ENCODE measurements at places on chromosomes 2 and 18.

GRCh38 chr2:98821629-98822135 lies 90.8 kb upstream of the MGAT4A start:
- no peak for DNase-seq

DNA sequence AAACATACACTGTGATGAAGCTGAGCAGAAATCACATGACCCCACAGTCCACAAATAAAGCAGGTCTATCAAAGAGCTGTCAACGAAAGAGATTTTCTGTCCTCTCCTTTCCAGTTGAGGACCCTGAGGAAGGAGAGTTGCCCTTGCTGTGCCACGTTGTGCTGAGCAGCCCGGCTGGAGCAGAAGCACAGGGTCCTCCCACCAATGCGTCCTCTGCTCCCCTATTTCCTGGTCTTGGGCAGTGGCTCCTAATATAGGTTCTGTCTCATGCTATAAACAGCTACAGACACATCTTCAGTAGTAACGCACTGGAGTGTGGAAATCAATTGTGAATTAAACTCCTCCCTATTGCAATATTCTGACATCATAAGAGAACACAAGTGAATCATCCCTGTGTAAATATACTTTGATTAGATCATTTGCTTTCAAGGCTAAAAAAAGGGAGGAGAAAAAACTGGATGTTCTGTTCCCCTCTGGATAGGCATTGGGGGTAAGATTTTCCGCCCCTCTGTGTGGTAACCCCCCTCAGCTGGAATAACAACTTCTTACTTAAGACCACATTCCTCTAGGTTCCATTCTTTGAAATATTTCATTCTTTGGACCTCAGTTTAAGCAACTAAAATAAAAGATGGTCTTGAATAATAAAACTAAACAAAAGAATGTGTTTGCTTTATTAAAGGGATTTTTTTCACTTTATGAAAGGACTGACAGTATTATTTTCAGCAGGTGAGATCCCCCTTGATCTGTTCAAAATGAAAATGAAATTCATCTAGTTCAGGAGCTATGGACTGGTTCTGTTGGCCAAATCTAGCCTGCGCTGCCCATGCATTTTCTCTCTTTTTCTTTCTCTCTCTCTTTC lies 8.3 kb upstream of the RHOB start:
- DNase-seq: no peak

GRCh38 chr2:134161170-134161547 lies 92.7 kb upstream of the MGAT5 start:
- DNase-seq: no peak

DNA sequence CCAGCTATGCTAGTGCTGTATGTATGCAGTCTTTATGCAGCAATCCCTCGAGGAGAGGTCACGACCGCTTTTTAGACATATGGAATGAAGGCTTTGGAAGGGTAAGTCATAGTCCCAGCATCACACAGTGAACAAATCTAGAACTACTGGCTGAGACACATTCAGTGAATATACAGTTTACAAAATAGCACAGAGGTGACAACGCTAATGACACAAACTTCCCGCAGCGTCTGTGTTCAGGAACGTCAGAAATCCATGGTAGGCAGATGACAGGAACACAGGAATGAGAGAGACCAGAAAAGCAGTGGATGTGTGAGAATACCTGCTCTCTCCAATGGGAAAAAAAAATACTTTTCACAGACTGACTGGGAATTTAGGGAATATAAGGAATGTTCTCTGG lies 29.6 kb downstream of the CABYR start:
- no peak for DNase-seq

GRCh38 chr2:229783108-229783721 lies 68.9 kb upstream of the DNER start:
- DNase-seq: no peak

DNA sequence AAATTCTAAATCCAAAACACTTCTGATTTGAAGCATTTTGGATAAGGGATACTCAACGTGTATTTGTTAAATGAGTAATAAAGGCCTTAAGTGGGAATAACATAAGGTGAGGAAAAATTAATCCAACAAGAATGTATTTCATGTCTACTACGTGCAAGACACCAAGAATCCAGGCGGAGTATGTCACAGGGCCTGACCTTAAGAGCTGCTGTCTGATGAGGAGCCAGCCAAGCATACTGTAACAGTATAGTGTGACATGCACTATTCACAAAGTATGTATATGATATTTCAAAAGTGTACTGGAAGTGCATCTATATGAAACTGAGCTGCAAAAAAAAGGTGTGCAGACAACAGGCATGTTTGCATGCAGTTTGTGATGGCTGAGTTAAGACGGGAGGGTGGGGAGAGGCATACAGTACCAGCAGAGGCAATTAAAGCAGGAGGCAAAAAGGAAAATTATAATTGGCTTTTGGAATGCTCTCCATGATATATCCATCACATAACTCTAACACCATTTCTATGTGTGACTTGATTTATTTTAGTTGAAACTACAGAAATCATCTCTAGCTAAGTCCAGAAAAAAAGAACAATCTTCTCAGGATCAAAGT lies 18.2 kb downstream of the IWS1 start:
- DNase-seq: no peak

DNA sequence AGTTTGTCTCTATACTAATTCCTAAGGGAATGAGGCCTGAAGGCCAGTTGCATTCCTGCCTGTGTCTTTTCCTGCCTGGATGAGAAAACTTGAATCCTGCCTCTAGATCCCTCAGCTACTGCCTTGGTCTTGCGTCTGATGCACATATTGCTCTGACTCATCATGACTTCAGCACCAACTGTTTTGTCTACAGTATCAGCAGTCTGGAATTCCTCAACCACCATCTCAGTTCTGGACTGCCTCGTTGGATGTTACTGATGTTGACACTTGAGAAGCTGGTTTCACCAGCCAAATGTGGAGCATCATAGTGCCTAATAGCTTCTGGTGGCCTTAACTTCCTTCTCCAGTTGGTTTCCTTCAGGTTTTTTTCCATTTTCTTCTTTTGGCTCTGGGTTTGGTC lies 211.0 kb downstream of the CTNNA2 start:
- no peak for DNase-seq

GRCh38 chr18:35289293-35289692 lies 736 bp downstream of the ZSCAN30 start:
- DNase-seq: no peak

- no peak for DNase-seq
Measured at GRCh38 chr18:29147944-29148343, 971.0 kb upstream of the CDH2 start.

DNA sequence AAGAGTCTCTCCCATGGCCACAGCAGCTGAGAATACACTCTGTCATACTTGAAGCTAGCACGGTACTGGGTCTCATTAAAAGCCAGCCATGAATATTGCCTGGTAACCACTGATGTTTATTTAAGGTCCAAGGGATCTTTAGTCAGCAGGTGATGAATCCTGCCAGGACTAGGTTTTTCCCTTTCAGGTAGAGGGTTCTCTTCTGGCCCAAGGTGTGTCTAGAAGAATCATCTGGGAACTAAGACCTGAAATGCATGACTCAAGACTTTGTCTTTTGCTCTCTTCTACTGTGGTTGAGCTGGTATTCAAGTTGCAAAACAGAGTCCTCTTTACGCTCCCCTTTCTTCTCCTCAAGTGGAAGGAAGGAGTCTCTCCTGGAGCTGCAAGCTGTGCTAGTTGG lies 400.5 kb upstream of the FSIP2 start:
- DNase-seq: no peak

GRCh38 chr2:9397201-9397600 lies 26.1 kb downstream of the ITGB1BP1 start:
- no peak for DNase-seq

DNA sequence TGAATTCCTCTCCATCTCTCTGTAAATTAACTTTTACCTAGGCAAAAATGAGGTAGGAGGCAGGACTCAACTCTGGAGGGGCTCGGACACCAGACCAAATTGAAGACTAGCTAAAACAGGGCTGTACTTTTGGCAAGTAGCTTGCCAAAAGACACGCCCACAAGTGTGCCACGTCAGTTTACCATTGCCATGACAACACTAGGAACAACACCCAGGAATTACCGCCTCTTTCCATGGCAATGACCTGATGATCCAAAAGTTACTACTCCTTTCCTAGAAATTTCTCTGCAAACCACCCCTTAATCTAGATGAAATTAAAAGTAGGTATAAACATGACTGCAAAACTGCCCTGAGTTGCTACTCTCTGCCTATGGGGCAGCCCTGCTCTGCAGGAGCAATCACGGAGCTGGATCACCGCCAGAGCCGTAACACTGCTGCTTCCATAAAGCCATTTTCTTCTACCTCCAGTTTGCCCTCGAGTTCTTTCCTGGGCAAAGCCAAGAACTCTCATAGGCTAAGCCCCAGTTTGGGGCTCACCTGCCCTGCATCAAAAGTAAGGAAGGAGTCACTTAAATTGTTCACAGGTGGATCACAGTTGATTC lies 66.0 kb upstream of the FAM136A start:
- DNase-seq: no peak

DNA sequence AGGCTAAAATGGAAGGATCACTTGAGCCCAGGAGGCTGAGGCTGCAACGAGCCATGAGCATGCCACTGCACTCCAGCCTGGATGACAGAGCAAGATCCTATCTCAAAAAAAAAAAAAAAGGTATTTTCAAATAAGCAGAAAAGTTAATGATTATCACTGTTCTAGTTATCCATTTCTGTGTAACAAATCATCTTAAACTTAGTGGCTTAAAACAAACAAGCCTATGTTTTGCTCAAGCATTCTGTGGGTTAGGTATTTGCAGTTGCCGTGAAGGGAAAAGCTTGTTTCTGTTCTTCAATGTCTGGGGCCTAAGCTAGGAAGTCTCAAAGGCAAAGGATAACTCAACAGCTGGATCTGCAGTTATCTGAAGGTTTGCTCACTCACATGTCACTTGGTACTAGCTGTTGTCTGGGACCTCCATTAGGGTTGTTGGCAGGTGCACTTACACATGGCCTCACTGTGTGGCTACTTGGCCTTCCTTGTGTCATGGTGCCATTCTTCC lies 14.1 kb downstream of the MFF start:
- no peak for DNase-seq

GRCh38 chr2:161017780-161018470 lies 142.3 kb upstream of the TANK start:
- no peak for DNase-seq

DNA sequence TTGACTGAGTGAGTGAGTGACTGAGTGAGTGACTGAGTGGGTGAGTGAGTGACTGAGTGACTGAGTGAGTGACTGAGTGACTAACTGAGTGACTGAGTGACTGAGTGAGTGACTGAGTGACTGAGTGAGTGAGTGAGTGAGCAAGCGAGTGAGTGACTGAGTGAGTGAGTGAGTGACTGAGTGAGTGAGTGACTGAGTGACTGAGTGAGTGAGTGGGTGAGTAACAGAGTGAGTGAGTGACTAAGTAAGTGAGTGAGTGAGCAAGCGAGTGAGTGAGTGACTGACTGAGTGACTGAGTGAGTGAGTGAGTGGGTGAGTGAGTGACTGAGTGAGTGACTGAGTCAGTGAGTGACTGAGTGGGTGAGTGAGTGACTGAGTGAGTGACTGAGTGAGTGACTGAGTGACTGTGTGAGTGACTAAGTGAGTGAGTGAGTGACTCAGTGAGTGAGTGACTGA lies 11.9 kb downstream of the MAL start:
- DNase-seq: no peak

GRCh38 chr2:208937521-208937920 lies 486.3 kb upstream of the MAP2 start:
- DNase-seq: no peak

- DNase-seq: peak; percentile 64
Measured at GRCh38 chr2:207107551-207107950, 58.2 kb downstream of the KLF7 start.

DNA sequence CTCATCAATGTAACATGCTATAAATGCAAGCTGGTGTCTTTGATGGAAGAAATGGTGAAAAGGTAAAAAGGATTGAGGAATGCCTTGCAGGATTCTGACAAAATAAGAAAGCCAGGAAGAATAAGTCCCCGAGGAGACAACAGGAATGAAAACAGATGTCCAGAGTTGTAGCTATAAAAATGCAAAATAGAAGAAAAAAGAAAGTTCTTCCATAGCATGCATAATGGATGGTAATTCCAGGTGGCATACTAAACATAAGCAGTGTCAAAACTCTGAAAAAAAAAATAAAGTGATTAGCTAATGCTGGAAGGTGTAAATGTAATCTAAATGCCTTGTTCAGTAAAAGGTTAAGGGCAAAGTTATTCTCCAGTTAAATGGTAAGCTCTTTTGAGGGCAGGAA lies 225.9 kb upstream of the CHST9 start:
- DNase-seq: no peak

DNA sequence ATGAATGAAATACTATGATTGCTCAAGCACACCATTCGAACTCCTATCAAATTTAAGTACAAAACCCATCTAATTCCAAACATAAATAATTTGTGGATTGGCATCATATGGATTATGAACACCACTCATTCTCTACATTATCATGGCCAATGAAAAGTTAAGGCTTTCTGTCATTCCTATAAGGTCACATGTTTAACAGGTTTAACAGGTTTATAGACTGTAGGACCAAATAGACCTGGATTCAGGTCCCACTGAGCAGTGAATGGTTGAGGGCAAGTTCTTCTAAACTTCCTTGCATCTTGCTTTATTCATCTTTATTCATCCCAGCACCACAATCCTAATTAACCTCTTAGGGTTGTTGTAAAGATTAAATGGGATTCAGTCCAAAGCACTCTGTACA lies 33.4 kb downstream of the FBXO36 start:
- no peak for DNase-seq

GRCh38 chr2:223740679-223741078 lies 96.7 kb downstream of the AP1S3 start:
- no peak for DNase-seq

GRCh38 chr2:145290986-145291385 lies 771.1 kb upstream of the ZEB2 start:
- DNase-seq: no peak

- DNase-seq: no peak
Measured at GRCh38 chr18:44098551-44099098, 582.1 kb upstream of the SETBP1 start.

- no peak for DNase-seq
Measured at GRCh38 chr2:203706403-203706802, at the start of gene CD28. Gene CD28 (plus strand): TSS chr2:203706639. CDS start chr2:203706697, 58 bp downstream.

DNA sequence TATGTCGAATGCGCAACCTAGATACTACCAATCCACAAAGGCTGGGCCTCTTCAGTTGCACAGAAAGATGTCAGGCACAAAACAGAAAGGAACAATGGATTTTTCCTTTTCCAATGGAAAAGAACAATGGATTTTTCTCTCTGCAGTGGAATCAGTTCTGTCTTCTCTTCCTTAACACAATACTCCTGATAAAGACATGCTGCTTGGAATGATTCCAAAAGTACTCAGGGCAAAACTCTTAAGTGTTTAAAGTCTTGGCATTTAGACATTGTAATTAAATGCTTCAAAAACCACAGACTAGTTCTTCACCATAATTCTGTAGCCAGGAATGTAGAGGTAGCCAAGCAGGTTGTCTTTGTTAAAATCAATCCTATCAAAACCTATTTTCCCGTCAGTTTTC lies 46.7 kb upstream of the FLACC1 start:
- DNase-seq: no peak

Data from NCI-H1417 treated with DMSO at 0.1 percent for 48 hours (cell line).